ENCODE measurements at places on chromosomes 6 and 20.

GRCh38 chr20:31684153-31685015 is 38.3 kb downstream of the BCL2L1 start:
- DNase-seq, result no peak

DNA sequence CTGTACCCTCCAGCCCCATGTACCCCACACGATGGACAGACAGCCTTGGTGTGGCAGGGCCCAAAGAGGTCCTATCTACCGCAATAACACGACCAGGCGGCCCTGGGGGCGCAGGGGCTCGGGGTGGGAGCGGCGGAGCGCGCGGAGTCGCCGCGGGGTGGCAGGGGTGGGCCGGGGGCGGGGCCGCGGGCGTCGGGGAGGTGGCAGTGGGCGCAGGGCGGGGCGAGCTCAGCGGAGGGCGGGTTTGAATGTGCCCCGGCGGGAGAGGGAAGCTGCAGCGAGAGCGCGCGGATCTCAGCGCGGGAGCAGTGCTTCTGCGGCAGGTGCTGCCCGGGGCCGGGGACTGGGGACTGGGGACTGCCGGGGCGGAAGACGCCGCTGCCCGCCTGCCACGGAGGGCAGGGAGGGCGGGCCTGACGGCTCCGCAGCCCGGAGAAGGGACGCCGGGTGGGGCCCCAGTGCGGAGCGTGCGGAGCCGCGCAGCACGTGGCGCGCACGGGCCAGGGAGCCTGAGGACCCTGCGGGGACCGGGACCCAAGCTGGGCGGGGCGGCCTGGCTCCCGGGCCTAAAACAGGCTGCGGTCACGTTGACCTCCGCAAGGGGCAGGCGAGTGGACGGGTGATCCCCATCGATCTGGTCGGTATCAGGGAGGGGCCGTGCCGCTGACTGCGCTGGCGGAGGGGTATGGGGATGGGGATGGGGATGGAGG is at the start of gene SLC29A1:
SLC29A1 (plus strand) TSS at position 277 of the 710 bp plus-strand sequence. CDS start 3,719 bp downstream, outside the sequence.
- DNase-seq, result no peak

DNA sequence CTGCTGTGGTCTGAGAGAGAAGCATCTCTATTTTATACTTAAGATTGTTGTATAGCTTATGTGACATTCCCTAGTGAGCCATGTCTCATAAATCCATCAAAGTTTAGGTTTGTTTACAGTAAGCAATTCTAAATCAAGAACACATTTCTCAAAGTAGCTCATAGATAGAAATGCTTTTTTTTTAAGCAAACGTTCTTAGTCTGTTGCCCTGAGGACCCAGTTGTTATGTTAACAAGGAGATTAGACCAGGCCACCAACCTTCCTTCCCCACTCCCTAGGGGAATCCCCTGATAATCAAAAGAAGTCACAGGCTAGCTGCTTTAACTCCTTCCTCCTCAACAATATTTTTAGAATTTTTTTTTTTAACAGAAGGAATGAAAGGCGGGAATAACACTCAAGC is 169.0 kb downstream of the FUT9 start:
- no peak for DNase-seq

DNA sequence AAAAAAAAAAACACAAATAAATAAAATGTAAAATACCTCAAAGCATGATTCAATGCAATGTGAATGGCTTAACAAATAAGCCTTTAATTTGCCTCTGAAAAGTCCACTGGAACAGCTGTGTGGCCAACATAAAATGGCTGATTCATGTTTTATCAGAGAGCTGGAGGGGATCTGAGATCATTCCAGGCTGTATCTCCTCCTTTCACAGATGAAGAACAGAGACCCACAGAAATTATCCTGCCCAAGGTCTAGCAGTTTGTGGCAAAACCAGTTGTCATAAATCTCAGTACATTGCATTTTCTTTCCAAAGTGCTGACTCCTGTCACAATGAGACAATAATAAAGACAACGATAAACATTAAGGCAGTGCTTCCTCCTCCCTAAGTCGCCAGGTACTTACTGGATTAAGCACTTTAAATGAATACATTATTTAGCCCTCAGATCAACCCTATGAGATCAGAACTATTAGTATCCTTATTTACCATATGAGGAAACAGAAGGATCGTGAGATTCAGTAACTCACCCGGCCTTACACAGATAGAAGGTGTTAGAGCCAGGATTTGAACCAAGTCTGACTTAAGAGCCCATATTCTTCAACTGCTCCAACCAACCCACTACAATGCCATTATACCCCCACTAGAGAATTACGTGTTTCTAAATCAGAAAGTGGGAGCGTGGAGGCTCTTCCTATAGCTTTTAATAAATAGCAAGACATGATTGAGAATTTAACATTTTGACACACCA is 118.3 kb downstream of the KIF13A start:
- peak; percentile 45 for DNase-seq

DNA sequence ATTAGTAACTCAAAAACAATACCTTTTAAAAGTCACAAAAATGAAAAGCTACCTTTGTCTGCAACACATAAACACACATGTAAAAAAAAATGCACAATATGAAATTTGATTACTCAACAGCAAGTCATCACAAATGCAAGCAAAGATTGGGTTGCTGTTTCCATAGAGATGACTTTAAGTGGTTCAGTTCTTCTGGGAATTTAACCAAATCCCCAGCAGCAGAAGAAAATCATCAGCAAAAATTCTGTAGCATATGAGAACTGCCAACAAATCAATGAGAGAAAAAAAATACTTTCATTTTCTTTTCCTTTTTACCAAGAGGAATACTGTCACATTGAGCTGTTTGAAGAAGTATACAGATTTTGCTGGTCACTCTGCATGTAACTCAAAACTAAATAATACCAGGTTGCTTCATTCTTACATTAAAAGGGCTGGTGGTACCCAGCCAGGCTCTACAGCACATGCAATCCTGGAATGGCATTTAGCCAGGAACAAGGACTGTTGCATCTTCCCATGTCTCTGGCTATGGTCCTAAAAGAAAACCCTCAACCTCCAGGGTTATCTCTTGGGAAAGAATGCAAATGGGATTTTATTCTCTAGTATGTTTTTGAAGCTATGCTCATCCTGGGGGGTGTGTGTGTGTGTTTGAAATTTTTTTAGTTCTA is 158.3 kb downstream of the OPRM1 start:
- peak; percentile 9 for DNase-seq

DNA sequence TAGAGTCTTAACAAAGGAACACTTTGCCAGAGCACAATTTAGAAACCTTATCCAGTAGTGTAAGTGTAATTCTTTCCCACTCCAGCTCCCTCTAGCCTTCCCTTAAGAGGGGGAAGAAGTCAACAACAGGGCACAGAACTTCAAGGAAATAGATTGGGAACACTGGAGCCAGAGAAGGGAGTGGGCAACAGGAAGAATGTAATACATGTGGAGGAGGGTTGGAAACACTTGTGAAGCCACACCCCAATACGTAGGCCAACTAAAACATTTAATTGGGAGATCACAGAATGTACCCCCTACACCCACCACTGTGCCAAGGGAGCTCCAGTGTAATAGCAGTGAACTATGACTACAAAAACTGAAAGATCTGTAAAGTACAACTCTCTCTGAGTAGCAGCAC is 735.7 kb upstream of the HS3ST5 start:
- DNase-seq, result no peak

GRCh38 chr20:54194724-54195438 is 13.0 kb upstream of the PFDN4 start:
- DNase-seq, result no peak

All from BJ (cell line).